ENCODE measurements at places on chromosomes 13 and 19. TPM values are rescaled to one million over a fixed set of nuclear protein-coding genes. Genes with fewer than 3 reads are reported as not detected.

- no peak for DNase-seq
Observed at GRCh38 chr13:38758277-38758676, 71.4 kb downstream of the FREM2 start.

DNA sequence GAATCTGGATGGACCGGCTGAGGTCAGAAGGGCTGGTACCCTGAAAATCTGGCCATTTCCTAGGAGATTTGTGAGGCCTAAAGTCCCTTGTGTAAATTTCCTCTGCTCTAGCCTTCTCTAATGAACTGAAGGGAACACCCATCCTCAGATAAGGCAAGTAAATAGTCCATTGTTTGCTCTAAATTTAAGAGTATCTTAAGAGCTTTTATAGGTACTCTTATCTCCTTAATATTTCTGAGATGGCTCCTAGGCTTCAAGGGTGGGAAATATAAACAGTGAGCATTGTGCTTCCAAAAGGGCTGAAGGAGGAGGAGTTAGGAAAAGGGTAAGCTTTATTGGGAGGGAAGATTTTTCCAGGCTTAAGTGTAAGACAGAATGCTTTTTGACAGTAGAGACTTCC, 148.7 kb upstream of the EDNRB start:
- DNase-seq = no peak

DNA sequence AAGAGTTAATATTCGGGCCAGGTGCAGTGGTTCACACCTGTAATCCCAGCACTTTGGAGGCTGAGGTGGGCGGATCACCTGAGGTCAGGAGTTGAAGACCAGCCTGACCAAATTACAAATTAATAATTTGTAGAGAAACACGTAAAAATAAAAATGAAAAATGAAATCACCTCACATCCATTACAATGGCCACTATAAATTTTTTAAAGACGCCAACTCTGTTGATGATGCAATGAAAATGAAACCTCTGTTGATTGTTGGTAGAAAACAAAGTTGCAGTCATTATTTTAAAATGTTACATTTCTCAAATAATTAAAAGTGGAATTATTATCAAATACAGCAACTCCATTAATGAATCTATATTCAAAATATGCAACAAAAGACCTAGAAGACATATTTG, 26.8 kb downstream of the ZNF100 start:
- DNase-seq = no peak

DNA sequence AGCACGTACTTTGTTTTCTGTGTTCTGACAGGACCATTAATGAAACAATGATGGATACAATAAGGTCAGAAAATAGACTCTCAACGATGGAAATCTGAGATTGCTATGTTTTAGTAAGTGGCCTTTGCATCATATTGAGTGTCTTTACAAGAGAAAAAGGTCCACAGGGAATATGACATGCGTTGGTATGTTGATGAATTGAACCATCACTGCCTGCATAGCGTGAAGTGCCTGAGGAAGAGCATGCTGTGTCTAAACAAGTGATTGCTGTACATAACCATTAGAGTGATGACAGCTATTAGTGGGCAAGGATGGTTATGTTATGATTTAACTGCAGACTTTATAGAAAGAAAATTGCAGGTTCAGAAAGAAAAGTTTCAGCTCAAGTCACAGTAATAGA, 623.2 kb downstream of the SLITRK5 start:
- DNase-seq = no peak

DNA sequence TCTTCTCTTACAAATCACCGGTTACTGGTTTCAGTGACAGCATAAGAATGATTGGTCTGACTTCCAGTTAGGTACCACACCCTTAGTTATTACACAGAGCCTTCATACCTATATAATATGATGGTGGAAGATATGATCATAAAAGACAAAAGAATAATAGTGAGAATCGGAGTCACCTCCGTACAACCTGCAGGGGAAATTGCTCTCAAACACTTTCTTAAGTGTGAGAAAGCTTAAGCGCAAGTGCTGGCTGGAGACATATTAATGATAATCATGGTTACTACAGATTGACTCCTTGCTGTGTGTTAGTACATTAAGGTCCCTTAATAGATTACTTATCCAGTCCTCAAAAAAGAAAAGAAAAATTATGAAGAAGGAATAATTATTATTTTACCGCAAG, 1.8 kb upstream of the LHFPL6 start:
- no peak for DNase-seq

DNA sequence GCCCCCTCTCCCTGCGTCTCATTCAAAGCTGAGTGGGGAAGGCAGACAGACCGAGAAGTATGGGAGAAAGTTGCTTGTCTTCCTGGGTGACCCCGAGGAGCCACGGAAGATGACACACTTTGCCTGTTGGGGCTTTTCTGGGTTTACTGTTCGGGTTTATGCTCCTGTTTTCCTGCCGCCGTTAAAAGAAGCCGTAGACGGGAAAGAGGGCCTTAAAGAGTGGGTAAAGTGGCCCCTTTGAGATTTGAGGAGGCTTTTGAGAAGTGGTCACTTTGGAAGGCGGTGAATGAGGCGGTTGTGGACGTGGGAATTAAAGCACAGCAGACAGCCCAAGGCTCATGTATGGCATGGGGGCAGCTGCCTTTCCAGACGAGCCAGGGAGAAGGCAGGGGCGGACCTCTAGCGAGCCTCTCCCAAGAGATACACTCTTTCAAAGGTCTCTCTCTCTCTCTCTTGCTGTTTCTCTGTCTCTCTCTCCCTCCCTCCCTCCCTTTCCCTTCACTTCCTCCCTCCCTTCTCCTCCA, 493 bp upstream of the LHFPL6 start:
- peak; percentile 15 for DNase-seq

KANK3 gene
- total RNA-seq = 1.2 TPM

- no peak for DNase-seq
Observed at GRCh38 chr13:97302611-97303010, 80.5 kb downstream of the MBNL2 start.

DNA sequence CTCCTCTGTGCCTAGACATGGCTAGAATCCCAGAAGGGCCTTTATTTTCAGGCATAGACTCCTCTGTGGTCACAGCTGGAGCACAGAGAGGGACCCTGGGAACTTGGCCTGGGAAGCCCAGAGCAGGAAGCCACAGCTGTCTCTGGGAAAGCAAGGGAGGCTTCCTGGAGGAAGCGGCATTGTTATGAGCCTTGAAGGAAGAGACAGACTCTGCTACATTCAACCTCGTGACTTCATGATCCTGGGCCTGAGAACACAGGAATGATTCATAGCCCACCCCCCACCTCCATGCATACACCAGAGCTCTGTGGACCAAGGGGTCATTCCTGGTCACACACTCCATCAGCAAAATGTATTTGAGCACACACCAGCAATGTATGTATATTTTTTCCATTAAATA, 8.6 kb downstream of the RDH8 start:
- no peak for DNase-seq

DNA sequence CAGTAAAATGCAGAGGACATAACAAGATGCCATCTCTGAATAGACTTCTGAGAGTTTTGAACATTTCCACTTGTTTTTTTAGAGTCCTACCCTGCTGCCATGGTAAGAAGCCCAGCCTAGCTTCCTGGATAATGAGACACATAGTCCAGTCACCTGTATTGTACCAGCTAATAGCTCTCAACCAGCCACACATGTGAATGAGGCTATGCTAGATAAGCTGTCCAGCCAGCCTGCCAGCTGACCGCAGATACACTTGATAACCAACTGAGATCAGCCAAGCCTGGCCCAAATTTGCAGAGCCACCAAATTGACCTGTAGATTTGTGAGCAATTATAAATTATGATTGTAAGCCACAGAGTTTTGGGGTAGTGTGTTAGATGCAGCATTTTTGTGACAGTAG, 10.7 kb downstream of the RFXAP start:
- no peak for DNase-seq

- DNase-seq = no peak
Observed at GRCh38 chr13:52644108-52644507, 1.9 kb downstream of the HNRNPA1L2 start.

DNA sequence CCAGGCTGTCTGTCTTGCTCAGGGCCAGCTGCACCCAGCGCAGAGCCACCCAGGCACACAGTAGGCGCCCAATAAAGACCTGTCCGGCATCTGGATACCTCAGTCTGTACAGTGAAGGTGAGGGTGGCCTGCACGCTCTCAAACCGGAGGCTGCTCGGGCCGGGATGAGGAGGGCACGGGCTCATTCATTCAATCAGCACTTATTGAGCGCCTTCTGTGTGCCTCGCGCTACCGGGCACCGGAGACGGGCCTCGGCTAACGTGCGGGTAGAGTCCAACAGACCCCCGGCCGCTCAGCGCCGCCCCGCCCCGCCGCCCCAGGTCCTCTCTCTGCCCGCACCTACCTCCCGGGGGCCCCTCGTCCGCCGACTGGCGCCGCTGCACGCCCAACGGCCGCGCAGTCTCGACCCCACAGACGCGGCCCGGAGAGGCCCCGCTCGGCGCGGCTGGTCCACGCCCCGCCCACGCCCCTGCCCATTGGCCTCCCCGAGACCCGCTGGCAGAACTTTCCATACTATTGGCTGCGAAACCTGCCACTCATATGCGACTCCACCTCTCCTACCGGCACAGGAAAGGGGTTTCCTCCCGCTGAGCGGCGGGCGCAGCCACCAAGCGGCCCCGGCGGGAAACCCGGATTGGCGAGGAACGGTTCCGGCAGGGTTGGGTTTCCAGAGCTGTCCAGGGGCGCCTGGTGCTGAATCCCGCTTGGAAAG, at the start of gene SLC39A3:
Gene SLC39A3 (minus strand): TSS at position 416 of the 712 bp plus-strand sequence. CDS start 2,760 bp downstream, outside the sequence.
- DNase-seq = peak; percentile 99

GRCh38 chr13:72970956-72971355, 87.8 kb upstream of the KLF5 start:
- peak; percentile 13 for DNase-seq

SMIM44 gene
- total RNA-seq = not detected

All from A172 (cell line).